ENCODE measurements at places on chromosomes 16 and 17.

- H3K36me3 ChIP-seq, result peaks cover 21% of the 10 kb centered on the region
- H3K27ac ChIP-seq, result no peak overlapping the region
- H3K27me3 ChIP-seq, result no peaks in the 10 kb centered on the region
- peaks cover 6% of the 10 kb centered on the region for H3K4me1 ChIP-seq
These were observed 5.8 kb downstream of the TMEM97 start for GRCh38 chr17:28324781-28325180.

- H3K4me1 ChIP-seq, result no peaks in the 10 kb centered on the region
- H3K27ac ChIP-seq, result no peak overlapping the region
- no peaks in the 10 kb centered on the region for H3K27me3 ChIP-seq
- no peaks in the 10 kb centered on the region for H3K36me3 ChIP-seq
These were observed 45.4 kb downstream of the BRCA1 start for GRCh38 chr17:43079641-43080302.

- no peak overlapping the region for H3K27ac ChIP-seq
- no peak overlapping the region for H3K4me3 ChIP-seq
- peaks cover under 1% of the 10 kb centered on the region for H3K36me3 ChIP-seq
- peaks cover 13% of the 10 kb centered on the region for H3K4me1 ChIP-seq
- no peak for DNase-seq
- no peaks in the 10 kb centered on the region for H3K27me3 ChIP-seq
These were observed 3.8 kb upstream of the RPL26 start for GRCh38 chr17:8386841-8387240.

- H3K27me3 ChIP-seq, result peaks cover 2% of the 10 kb centered on the region
- no peak overlapping the region for H3K4me3 ChIP-seq
- peaks cover 4% of the 10 kb centered on the region for H3K4me1 ChIP-seq
- H3K27ac ChIP-seq, result no peak overlapping the region
- no peak for DNase-seq
These were observed 751 bp upstream of the DOC2B start for GRCh38 chr17:182050-182751.

GRCh38 chr16:24906199-24906808, 60.5 kb downstream of the SLC5A11 start:
- no peak overlapping the region for H3K27ac ChIP-seq
- H3K36me3 ChIP-seq, result no peaks in the 10 kb centered on the region
- no peak overlapping the region for H3K4me3 ChIP-seq
- no peak for DNase-seq
- no peaks in the 10 kb centered on the region for H3K27me3 ChIP-seq

GRCh38 chr16:80563066-80563465, 22.3 kb downstream of the DYNLRB2 start:
- H3K4me3 ChIP-seq, result no peak overlapping the region
- H3K36me3 ChIP-seq, result no peaks in the 10 kb centered on the region
- no peaks in the 10 kb centered on the region for H3K27me3 ChIP-seq

DNA sequence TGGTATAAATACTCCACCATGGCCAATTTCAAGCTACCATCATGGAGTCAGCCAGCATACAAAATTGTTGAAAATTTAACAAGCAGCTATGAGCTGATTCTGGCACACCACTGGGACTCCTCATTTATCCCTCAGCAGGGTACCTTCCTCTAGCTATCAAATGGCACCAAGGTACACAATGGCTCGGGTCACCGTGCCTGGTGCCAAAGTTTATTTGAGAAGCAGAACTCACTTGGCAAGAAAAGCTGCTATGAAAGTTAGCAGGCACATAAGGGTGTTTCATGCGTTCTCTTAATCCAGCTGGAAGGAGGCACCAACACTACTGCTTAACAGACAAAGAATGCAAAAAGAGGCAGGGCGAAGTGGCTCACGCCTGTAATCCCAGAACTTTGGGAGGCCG, 51.6 kb downstream of the IKZF3 start:
- H3K27ac ChIP-seq, result peak overlapping the region; percentile 77
- no peak for DNase-seq

GRCh38 chr16:23435500-23435899, 17.5 kb downstream of the COG7 start:
- H3K4me3 ChIP-seq, result no peak overlapping the region
- peaks cover 46% of the 10 kb centered on the region for H3K36me3 ChIP-seq
- no peaks in the 10 kb centered on the region for H3K4me1 ChIP-seq

GRCh38 chr17:69492410-69493071, 78.0 kb downstream of the MAP2K6 start:
- DNase-seq, result no peak
- no peaks in the 10 kb centered on the region for H3K36me3 ChIP-seq
- no peak overlapping the region for H3K27ac ChIP-seq
- no peaks in the 10 kb centered on the region for H3K4me1 ChIP-seq
- no peak overlapping the region for H3K4me3 ChIP-seq
- no peaks in the 10 kb centered on the region for H3K27me3 ChIP-seq

DNA sequence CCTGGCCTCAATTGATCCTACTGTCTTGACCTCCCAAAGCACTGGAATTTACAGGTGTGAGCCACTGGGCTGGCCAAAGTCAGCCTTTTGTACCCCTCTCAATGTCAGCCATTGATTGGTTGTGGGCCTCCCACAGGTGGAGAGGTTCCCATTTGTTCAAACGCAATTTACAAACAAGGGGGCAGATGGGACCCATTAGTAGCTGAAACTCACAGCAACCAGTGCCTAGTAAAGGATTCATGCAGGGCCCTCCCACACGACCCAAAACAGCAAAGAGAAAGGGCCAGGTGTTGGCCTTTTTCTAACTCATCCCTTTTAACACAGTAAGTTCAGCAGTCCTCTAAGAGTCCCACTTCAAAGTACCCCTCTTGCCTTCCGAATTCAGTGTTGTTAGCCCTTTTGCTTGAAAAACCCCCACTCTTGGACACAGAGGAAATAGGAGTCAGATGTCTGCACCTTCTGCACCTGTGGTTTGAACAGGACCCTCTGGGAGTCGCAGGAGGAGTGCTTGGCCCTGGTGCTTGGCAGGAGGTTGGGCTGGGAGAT, 89.2 kb downstream of the PITPNC1 start:
- no peak for DNase-seq
- peaks cover 19% of the 10 kb centered on the region for H3K4me1 ChIP-seq
- no peak overlapping the region for H3K4me3 ChIP-seq
- H3K27me3 ChIP-seq, result no peaks in the 10 kb centered on the region
- H3K27ac ChIP-seq, result no peak overlapping the region

DNA sequence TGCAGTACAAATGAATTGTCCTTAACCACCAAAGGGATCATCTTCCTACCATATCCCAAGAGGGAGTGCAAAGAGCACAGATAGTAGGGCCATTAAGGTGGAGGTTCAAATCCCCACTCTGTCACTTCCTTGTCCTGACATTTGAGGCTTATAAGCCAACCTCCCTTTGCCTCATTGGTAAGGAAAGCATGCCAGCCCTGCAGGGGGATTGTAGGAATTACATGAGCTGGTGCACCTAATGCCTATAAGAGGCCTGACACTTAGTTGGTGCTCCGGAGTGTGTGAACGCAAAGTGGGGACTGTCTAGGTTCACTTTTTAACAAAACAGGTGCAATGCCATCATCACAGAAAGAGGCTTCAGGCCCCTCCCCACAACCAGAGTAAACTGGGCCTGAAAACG, 374.4 kb downstream of the SNX29 start:
- no peak overlapping the region for H3K27ac ChIP-seq
- no peaks in the 10 kb centered on the region for H3K4me1 ChIP-seq
- H3K4me3 ChIP-seq, result no peak overlapping the region
- no peaks in the 10 kb centered on the region for H3K27me3 ChIP-seq
- no peak for DNase-seq
- peaks cover under 1% of the 10 kb centered on the region for H3K36me3 ChIP-seq

DNA sequence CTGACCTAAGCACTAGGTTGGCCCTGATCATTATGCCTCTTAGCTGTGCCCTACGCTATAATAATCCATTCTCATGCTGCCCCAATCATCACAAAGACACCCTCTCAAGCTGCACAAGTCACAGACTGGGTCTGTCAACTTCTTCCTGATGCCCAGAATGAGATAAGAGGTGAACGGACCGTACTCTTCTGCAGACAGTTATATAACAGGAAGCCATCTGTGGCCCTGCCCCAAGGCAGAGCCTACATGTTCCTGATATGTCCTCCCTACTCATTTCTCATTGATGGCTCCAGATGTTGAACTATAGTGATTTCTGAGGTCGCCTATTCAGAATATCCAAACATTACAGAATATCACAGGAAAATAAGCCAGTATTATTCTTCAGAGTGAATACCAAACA, 471.6 kb upstream of the ERCC4 start:
- H3K27me3 ChIP-seq, result no peaks in the 10 kb centered on the region
- no peaks in the 10 kb centered on the region for H3K36me3 ChIP-seq
- H3K4me1 ChIP-seq, result no peaks in the 10 kb centered on the region
- no peak overlapping the region for H3K27ac ChIP-seq
- H3K4me3 ChIP-seq, result no peak overlapping the region

DNA sequence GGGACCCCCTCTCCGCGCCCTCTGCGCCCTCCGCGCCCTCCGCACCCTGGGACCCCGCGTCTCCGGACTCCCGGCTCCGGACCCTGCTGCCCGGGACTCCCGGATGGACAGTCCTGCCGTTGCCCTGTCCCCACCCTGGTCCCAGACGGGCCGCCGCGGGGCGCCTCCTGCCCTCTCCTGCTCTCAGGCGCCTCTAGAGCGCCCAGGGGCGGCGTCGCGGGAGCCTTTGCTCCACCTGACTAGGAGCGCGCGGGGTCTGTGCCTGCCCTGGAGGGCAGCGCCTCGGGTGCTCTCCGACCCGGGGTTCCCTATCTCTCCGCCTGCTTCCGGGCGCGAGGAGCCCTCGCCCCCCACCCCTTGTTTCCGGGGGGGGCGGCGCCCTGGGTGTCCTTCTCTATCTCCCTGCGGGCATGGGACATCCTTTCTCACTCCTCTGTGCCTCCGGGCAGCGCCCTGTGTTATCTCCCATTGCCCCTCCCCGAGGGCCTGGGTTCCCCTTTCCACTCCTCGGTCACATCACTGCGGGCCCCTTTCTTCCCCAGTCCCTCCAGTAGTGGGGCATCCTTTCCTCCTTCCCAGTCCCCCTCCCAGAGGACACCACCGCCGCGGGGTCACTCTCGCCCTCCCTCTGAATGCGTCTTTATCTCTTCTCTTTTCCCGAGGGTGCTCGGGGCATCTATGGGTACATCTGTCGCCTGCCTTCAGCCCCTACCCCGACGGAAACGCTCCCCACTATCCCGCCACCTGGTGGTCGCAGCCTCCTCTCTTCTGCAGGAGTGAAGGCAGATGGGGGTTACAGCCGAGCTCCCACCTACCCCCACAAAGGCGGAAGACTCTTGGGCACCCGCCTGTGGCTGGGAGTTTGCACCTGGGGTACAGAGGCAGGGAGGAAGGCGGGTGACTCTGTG, 875 bp downstream of the PRKCB start:
- H3K4me3 ChIP-seq, result peak overlapping the region; percentile 79
- no peaks in the 10 kb centered on the region for H3K27me3 ChIP-seq
- peak; percentile 53 for DNase-seq
- H3K27ac ChIP-seq, result peak overlapping the region; percentile 57
- H3K36me3 ChIP-seq, result peaks cover 5% of the 10 kb centered on the region
- H3K4me1 ChIP-seq, result peaks cover 61% of the 10 kb centered on the region

- H3K4me3 ChIP-seq, result no peak overlapping the region
- DNase-seq, result no peak
- H3K27ac ChIP-seq, result no peak overlapping the region
- no peaks in the 10 kb centered on the region for H3K36me3 ChIP-seq
- H3K4me1 ChIP-seq, result no peaks in the 10 kb centered on the region
- no peaks in the 10 kb centered on the region for H3K27me3 ChIP-seq
These were observed 13.6 kb upstream of the C1QTNF8 start for GRCh38 chr16:1109648-1110047.

All from CD4-positive, CD25-positive, alpha-beta regulatory T cell (primary cell).